Naive thymus-derived CD4-positive, alpha-beta T cell (primary cell): ENCODE measurements at places on chromosomes 12 and 14. TPM values are rescaled to one million over a fixed set of nuclear protein-coding genes. Genes with fewer than 3 reads are reported as not detected.

GRCh38 chr14:74608959-74609611 lies 3.0 kb downstream of the LTBP2 start:
- H3K4me1 ChIP-seq, result peaks cover 3% of the 10 kb centered on the region
- DNase-seq, result peak; percentile 80
- H3K4me3 ChIP-seq, result no peak overlapping the region
- H3K27me3 ChIP-seq, result no peaks in the 10 kb centered on the region

Gene FCF1
- 66.6 TPM for total RNA-seq

GRCh38 chr14:104561632-104562495 lies 17.7 kb upstream of the C14orf180 start:
- no peak overlapping the region for H3K27ac ChIP-seq
- H3K36me3 ChIP-seq, result no peaks in the 10 kb centered on the region
- no peaks in the 10 kb centered on the region for H3K27me3 ChIP-seq
- DNase-seq, result no peak
- H3K4me1 ChIP-seq, result no peaks in the 10 kb centered on the region

DNA sequence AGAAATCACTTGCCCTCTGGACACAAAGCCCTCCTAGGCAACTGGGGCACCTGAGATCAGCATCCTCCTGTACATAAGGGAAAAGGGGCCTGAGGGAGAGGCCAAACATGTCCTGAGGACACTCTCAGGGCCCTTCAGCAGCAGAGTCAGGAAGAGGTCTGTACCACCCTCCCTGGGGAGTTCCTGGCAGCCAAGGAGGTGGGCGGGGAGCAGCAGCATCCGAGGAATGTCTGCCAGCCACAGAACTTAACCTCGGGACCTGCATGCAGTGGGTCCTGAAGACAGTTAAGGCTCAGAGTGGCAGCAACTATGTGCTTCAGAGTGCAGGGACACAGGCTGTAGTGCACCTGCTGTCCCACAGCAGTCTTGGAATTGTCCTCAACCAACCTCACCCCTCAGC lies 62.1 kb downstream of the SPTB start:
- H3K4me1 ChIP-seq, result no peaks in the 10 kb centered on the region
- no peak for DNase-seq
- H3K36me3 ChIP-seq, result no peaks in the 10 kb centered on the region
- H3K27ac ChIP-seq, result no peak overlapping the region

- no peak overlapping the region for H3K4me3 ChIP-seq
- no peak for DNase-seq
- no peaks in the 10 kb centered on the region for H3K4me1 ChIP-seq
Measured at GRCh38 chr14:94491511-94491910, 15.5 kb upstream of the SERPINA9 start.
